Activated naive CD4-positive, alpha-beta T cell treated with anti-CD3 and anti-CD28 coated beads for 36 hours (primary cell): ENCODE measurements at places on chromosomes 11 and 22. TPM values are rescaled to one million over a fixed set of nuclear protein-coding genes. Genes with fewer than 3 reads are reported as not detected.
A peak's percentile ranks its signal among the peaks of the same experiment; 100 is the strongest.

- no peak overlapping the region for H3K4me3 ChIP-seq
- H3K27ac ChIP-seq, result no peak overlapping the region
- H3K27me3 ChIP-seq, result no peaks in the 10 kb centered on the region
- DNase-seq, result no peak
- H3K36me3 ChIP-seq, result no peaks in the 10 kb centered on the region
Measured at GRCh38 chr11:104820431-104820830, 77.8 kb downstream of the CASP12 start.

Gene NCAM1
- total RNA-seq, result not detected

DNA sequence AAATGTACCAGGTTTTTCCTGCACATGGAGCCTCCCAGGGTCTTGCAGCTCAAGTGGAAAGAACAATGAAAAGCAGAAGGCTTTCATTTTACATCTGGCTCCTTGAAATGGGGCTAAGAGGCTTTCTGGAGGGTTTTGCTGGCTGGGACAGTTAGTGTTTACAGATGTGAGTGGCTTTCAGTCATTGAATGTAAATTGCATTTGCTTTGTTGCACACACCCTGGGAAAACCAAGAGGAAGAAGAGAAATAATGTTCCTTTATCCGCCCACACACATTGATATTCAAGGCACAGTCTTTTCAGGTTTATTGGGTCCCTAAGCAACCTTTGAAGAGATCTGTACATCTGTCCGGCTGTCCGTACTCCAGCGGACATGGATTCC, 144.5 kb downstream of the SPON1 start:
- peaks cover 18% of the 10 kb centered on the region for H3K4me1 ChIP-seq
- no peak overlapping the region for H3K27ac ChIP-seq
- no peaks in the 10 kb centered on the region for H3K27me3 ChIP-seq

Gene MPEG1
- not detected for total RNA-seq

GRCh38 chr11:44857490-44858090, 93.1 kb downstream of the TP53I11 start:
- DNase-seq, result no peak
- peaks cover 42% of the 10 kb centered on the region for H3K4me1 ChIP-seq
- peaks cover 2% of the 10 kb centered on the region for H3K36me3 ChIP-seq
- no peak overlapping the region for H3K4me3 ChIP-seq

GRCh38 chr11:67652965-67653845, 2.7 kb upstream of the ACY3 start:
- no peak overlapping the region for H3K27ac ChIP-seq
- no peak overlapping the region for H3K4me3 ChIP-seq

Gene FOLH1
- total RNA-seq, result not detected

GRCh38 chr11:61151545-61152252, 9.5 kb downstream of the VPS37C start:
- peaks cover 18% of the 10 kb centered on the region for H3K36me3 ChIP-seq
- no peak overlapping the region for H3K27ac ChIP-seq
- H3K4me3 ChIP-seq, result no peak overlapping the region
- peaks cover 15% of the 10 kb centered on the region for H3K4me1 ChIP-seq

GRCh38 chr11:130218501-130219070, 59.0 kb downstream of the ST14 start:
- H3K36me3 ChIP-seq, result no peaks in the 10 kb centered on the region
- no peak for DNase-seq

DNA sequence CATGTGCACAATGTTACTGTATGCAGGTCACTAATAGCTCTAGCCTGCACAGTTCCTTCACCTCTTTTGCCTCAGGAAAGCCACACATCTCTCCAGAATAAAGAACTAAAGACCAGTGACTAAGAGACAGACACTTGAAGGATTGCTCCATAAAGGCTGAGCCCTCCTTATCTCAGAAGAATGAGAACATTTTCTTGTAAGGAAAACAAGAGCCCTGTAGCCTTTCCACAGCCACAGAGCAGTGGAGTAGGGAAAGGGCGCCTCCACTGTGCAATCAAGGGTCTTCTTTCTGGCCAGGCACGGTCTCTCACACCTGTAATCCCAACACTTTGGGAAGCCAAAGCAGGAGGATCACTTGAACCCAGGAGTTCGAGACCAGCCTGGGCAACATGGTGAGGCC, 202.6 kb upstream of the TMEM45B start:
- no peak for DNase-seq
- peaks cover 4% of the 10 kb centered on the region for H3K27me3 ChIP-seq
- peaks cover 2% of the 10 kb centered on the region for H3K36me3 ChIP-seq

Gene SYT7
- total RNA-seq, result not detected

DNA sequence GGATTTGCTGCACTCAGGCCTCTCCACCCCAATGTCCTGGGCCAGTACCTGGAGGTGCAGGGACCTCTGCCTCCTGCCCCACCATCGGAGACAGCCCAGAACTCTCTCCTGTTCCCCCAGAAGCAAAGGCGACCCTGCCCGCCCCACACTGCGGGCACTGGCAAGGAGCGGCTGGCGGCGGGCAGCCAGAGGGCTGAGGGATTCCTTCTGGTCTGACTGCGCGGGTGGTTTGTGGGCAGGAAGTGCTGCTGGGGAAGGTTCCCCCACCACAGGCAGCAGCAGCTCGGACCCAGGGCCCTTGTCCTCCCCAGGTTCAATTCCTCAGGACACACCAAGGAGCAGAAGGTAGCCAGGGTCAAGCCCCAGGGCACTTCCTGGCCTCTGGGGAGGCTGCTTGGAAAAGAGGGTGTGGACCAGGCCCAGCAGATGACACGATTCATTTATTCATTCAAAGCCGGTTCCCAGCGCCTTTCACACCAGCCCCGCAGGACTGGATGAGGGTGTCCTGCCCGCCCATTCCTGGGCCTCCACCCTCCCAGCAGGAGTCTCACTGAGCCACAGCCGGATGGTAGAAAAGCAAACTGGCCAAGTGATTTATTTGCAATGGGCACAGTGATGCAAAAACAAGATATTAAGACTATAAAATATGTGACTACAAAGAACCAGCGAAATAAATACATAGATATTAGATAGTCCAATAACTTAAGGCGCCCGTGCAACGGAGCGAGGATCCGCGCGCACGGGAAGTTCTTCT, 1.2 kb downstream of the PHLDA2 start:
- peaks cover 20% of the 10 kb centered on the region for H3K27me3 ChIP-seq
- no peaks in the 10 kb centered on the region for H3K36me3 ChIP-seq
- no peak overlapping the region for H3K27ac ChIP-seq
- peak overlapping the region; percentile 51 for H3K4me3 ChIP-seq

DNA sequence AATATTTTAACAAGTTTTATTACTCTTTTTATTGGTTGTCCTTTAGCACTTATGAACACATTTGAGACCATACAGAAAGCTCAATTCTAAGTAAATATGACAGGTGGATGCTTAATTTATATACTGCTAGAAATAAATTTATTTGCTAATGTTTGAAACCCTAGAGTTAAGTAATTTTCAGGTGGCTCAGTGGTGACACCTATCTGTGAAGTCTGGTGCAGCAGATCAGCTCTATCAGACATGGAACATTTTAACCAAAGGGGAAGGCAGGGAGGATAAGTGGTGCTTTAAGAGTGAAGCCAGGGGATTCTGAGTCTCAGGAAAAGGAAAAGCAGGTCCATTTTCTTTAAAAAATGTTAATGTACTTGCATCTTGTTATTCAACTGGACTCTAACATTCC, 175.8 kb downstream of the DSCAML1 start:
- peak; percentile 42 for DNase-seq
- H3K4me1 ChIP-seq, result no peaks in the 10 kb centered on the region
- no peak overlapping the region for H3K4me3 ChIP-seq
- no peaks in the 10 kb centered on the region for H3K36me3 ChIP-seq
- no peak overlapping the region for H3K27ac ChIP-seq
- H3K27me3 ChIP-seq, result peaks cover 5% of the 10 kb centered on the region

DNA sequence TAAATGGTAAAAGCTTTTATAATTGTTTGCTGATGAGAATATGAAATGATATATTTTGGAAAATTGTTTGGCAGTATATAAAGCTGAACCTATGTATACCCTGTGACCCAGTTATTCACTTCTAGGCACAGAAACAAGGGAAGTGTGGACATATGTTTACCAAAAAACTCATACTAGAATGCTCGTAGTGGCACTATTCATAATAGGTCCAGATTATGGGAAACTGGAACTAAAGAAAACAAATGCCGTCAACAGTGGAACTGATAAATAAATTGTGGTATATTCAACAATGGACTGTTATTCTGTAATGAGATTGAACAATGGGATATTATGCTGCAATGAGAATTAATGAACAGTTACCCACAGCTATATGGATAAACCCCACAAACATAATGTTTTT, 32.8 kb downstream of the CSTPP1 start:
- no peak for DNase-seq
- H3K4me1 ChIP-seq, result no peaks in the 10 kb centered on the region
- H3K27ac ChIP-seq, result no peak overlapping the region
- no peaks in the 10 kb centered on the region for H3K36me3 ChIP-seq

Gene MUC5B
- total RNA-seq, result not detected

DNA sequence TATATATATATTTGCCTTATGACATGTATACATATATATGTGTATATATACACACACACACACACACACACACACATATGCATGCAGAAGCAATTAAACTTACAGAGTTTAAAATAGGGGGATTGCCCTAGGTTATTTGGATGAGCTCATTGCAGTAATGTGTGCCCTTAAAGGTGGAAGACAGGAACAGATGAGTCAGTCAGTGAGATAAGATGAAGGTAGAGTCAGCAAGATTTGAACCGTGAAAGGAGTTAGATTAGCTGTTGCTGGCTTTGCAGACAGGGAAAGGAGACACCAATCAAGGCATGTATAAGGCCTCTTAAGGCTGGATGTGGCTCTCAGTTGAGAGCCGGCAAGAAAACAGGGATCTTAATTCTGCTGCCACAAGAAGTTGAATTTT, 902.4 kb upstream of the RAG2 start:
- no peaks in the 10 kb centered on the region for H3K36me3 ChIP-seq
- H3K4me1 ChIP-seq, result no peaks in the 10 kb centered on the region
- no peak for DNase-seq
- H3K4me3 ChIP-seq, result no peak overlapping the region
- no peak overlapping the region for H3K27ac ChIP-seq
- H3K27me3 ChIP-seq, result no peaks in the 10 kb centered on the region

Gene SLN
- not detected for total RNA-seq

DNA sequence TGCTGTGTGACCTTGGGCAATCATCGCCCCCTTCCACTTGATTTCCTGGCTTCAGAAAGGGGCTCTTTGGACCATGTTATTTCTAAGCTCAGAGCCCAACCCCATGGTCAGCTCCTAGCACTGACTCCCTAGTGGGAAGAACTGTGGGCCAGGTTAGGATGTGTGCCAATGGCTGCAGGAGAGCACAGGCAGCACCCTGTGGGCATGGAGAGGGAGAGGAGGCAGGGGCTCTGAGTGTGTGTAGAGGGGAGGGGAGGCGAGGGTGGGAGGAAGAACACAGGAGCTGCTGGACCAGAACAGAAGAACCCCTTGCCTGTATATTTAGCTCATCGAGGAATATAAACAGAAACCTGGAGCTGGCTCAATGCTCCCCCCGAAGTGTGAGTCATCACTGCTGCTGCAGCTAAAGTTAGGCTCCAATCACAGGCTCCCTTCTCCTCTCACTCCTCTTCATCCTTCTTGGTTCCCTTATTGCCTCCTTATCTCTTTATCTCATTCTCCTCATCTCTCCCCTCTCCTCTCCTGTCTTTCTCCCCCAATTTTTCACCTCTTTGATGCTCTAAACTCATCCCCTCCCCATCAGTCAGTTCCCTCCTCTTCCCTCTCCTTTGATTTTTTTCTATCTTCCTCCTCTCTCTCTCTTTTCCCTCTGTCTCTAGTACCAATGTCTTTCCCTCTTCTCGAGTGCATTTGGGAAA, 14.5 kb upstream of the RPS19BP1 start:
- H3K4me3 ChIP-seq, result no peak overlapping the region
- no peaks in the 10 kb centered on the region for H3K36me3 ChIP-seq
- H3K27ac ChIP-seq, result no peak overlapping the region
- peaks cover 10% of the 10 kb centered on the region for H3K4me1 ChIP-seq
- H3K27me3 ChIP-seq, result peaks cover 29% of the 10 kb centered on the region

- DNase-seq, result no peak
- no peaks in the 10 kb centered on the region for H3K36me3 ChIP-seq
- H3K27ac ChIP-seq, result no peak overlapping the region
- no peak overlapping the region for H3K4me3 ChIP-seq
- peaks cover 8% of the 10 kb centered on the region for H3K27me3 ChIP-seq
Measured at GRCh38 chr11:1640076-1640946, 10.7 kb downstream of the KRTAP5-5 start.

GRCh38 chr11:118878163-118878563, 5.5 kb upstream of the CXCR5 start:
- H3K4me3 ChIP-seq, result peak overlapping the region; percentile 31
- H3K27ac ChIP-seq, result peak overlapping the region; percentile 99
- H3K36me3 ChIP-seq, result no peaks in the 10 kb centered on the region

DNA sequence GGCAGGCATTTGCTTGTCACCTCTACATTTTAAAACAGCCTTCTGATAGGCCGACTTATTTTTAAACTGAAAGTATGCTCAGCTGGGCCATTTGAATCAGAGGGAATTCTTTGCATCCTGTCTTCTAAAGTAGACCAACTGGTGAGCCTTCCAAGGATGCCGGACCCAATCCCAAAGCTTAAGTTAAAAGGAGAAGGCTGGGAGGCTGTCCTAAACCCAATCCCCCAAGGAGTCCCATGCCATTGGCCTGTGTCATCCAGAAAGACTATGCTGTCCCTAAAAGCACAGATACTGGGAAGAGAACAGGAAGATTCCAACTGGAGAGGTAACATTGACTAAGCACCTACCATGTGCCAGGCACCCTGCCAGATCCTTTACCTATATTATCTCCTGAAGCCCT, 18.0 kb downstream of the TENM4 start:
- H3K27ac ChIP-seq, result no peak overlapping the region
- H3K4me3 ChIP-seq, result no peak overlapping the region
- DNase-seq, result no peak
- no peaks in the 10 kb centered on the region for H3K4me1 ChIP-seq
- no peaks in the 10 kb centered on the region for H3K36me3 ChIP-seq
- peaks cover 17% of the 10 kb centered on the region for H3K27me3 ChIP-seq

Gene LRP4
- 0.52 TPM for total RNA-seq

Gene SYVN1
- 19.0 TPM for total RNA-seq

GRCh38 chr22:22697377-22698117, 53.1 kb downstream of the GGTLC2 start:
- no peak for DNase-seq
- no peaks in the 10 kb centered on the region for H3K36me3 ChIP-seq
- H3K4me1 ChIP-seq, result no peaks in the 10 kb centered on the region
- no peak overlapping the region for H3K27ac ChIP-seq
- no peak overlapping the region for H3K4me3 ChIP-seq

- H3K27me3 ChIP-seq, result peaks cover 71% of the 10 kb centered on the region
- peaks cover 33% of the 10 kb centered on the region for H3K4me1 ChIP-seq
- no peaks in the 10 kb centered on the region for H3K36me3 ChIP-seq
- H3K27ac ChIP-seq, result no peak within 1 kb of the TSS
Measured at GRCh38 chr11:14971865-14972580, at the start of gene CALCA. TSS of gene CALCA (minus strand) at chr11:14972351. CDS start at chr11:14971192, 1,159 bp downstream.

- peak overlapping the region; percentile 98 for H3K27ac ChIP-seq
- peak; percentile 49 for DNase-seq
- peak overlapping the region; percentile 40 for H3K4me3 ChIP-seq
- H3K36me3 ChIP-seq, result peaks cover 7% of the 10 kb centered on the region
- peaks cover 88% of the 10 kb centered on the region for H3K4me1 ChIP-seq
- no peaks in the 10 kb centered on the region for H3K27me3 ChIP-seq
Measured at GRCh38 chr11:96207459-96208449, 135.2 kb downstream of the MAML2 start.
